ENCODE measurements at places on chromosomes 1 and 21.

GRCh38 chr1:12480748-12481362 is 137.2 kb downstream of the DHRS3 start:
- no peaks in the 10 kb centered on the region for H3K36me3 ChIP-seq
- no peaks in the 10 kb centered on the region for H3K27me3 ChIP-seq
- no peak for DNase-seq
- no peak overlapping the region for H3K4me3 ChIP-seq
- H3K27ac ChIP-seq = peak overlapping the region; percentile 29
- H3K4me1 ChIP-seq = peaks cover 42% of the 10 kb centered on the region

DNA sequence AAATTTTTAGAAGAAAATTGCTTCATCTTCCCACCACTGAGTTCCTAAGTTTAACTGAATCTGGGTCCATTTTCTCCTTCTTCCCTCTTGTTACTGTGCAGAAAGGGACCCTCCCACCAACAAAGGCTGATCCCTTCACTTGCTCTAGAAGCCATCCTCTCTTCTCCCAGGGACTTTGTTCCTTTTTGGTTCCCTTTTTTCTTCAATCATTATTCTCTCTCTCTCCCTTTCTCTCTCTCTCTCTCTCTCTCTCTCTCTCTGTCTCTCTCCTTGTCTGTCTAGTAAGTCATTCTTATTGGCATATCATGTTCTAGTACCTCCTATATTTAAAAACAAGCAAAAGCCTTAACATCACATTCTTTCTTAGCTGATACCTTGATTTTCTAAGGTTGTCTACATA is 31.7 kb upstream of the GADD45A start:
- H3K4me1 ChIP-seq = no peaks in the 10 kb centered on the region
- no peaks in the 10 kb centered on the region for H3K27me3 ChIP-seq
- H3K4me3 ChIP-seq = no peak overlapping the region
- H3K36me3 ChIP-seq = no peaks in the 10 kb centered on the region

GRCh38 chr1:34073028-34073695 is 91.9 kb downstream of the CSMD2 start:
- H3K4me1 ChIP-seq = no peaks in the 10 kb centered on the region
- H3K4me3 ChIP-seq = no peak overlapping the region
- no peak for DNase-seq
- H3K27ac ChIP-seq = no peak overlapping the region
- no peaks in the 10 kb centered on the region for H3K27me3 ChIP-seq

DNA sequence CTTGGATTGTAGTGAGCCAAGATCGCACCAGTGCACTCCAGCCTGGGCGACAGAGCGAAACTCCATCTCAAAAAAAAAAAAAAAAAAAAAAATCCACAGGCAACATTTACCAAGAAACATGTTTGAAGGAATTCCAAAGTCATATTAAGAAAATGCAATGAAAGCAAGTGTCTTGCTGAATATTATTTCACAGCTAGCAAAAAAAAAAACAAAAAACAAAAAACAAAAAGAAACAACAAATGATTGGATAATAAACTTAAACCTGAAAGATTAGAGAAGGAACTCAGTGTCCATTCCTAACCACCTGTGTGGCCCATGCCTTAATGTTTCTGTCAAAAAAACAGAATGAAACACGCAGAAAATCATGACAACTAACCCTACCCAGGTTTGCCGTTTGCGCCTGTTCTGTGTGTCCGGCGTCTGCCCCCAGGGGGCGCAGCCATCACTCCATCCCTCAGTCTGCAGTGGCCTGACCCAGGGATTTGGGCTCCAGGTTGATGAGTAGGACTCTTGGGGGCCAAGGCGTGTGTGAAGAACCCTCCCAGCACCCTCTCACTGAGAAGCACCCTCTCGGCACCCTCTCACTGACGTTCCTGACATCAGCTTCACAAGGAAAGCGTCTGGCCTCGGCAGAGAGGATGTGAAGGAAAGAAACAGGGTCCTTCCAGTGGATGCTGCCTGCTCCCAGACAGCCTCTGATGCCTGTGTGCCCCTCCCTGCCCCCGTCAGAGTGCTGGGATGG is 19.2 kb upstream of the PTTG1IP start:
- H3K27me3 ChIP-seq = no peaks in the 10 kb centered on the region
- DNase-seq = no peak
- no peak overlapping the region for H3K27ac ChIP-seq

All from kidney (tissue), 22 donors.